Suprapubic skin (tissue), 4 donors: ENCODE measurements at places on chromosomes 4 and X. TPM values are rescaled to one million over a fixed set of nuclear protein-coding genes. Genes with fewer than 3 reads are reported as not detected.

GRCh38 chr4:99809326-99809725, 7.3 kb upstream of the DAPP1 start:
- no peak for DNase-seq

- no peak for DNase-seq
These were observed 882.7 kb upstream of the PCDH10 start for GRCh38 chr4:132266374-132266773.

- no peak for DNase-seq
These were observed 20.6 kb downstream of the RTL5 start for GRCh38 chrX:72110876-72111708.

DNA sequence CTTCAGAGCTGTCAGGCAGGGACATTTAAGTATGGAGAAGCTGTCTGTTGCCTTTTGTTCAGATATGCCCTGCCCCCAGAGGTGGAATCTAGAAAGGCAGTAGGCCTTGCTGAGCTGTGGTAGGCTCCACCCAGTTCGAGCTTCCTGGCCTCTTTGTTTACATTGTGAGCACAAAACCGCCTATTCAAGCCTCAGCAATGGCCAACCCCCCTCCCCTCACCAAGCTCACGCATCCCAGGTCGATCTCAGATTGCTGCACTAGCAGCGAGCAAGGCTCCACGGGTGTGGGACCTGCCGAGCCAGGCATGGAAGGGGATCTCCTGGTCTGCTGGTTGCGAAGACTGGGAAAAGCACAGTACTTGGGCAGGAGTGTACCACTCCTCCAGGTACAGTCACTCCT, 59.3 kb downstream of the ZNF674 start:
- no peak for DNase-seq

DNA sequence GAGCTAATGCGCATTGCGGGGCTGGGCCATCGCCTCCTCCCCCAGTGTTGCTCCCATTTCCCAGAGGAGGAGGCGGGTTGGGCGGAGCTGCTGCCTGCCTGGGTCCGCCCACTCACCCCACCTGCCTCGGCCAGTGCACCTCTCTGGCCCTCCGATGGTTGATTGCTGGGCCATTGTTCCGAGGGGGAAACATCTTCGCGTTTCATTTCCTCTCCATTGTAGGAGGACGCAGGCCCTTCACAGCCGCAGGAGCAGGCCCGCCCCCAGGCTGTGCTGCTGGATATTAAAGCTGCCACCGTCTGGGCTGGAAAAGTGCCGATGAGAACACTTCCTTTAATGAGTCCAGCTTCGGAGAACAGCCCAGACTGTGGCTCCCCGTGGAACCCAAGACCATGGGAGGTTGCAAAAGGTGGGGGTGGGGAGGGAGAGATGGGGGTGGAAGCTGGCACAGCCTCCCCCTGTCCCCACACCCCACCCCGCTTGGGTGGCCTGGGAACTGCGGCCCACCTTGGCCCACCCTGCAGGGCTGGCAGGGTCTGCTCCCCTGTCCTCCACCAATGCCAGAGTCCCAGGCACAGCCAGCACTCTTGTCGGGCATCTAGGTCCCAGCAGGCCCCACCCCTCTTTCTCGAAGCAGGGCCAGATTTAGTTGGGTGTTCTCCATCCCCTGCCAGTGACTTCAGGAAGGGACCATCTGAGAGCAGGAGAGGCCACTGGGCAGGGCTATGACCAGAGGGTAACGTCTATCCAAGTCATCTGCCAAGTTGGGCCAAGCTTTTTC, 96.6 kb downstream of the ADRA2C start:
- DNase-seq: peak; percentile 57

DNA sequence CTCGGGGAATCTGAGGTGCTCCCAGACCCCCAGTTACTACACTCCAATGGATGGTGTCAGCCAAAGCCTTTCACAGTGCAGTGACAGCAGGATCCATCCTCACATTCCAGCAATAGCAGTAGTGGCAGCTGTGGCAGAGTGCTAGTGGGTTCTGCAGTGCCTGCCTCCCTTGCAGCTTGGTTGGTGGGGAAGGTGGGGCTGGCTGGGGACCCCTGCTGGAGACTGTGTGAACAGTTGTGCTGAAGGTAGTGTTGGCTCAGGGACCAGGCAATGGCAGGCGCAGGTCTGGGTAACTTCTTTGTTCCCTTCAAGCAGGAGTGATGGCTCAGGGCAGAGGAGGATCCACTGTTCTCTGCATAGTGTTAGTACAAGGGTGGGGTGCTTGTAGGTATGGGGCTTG, 343.7 kb upstream of the TRAM1L1 start:
- DNase-seq: no peak

- DNase-seq: no peak
These were observed 60.4 kb upstream of the MAGEA4 start for GRCh38 chrX:151852294-151852693.

DNA sequence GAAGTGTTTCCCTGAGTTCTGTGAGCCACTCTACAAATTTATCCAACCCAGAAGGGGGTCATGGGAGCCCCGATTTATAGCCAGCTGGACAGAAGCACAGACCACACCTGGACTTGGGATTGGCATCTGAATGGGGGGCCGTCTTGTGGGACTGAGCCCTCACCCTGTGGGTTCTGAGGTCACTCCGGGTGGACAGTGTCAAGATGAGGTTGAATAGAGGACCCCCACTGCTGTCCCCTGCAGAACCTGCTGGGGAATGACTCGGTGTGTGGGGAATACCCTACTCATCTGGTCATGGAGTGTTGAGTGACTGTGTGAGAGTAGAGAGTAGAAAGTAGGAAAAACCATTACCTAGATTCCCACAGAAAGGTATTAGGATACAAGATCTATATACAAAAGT, 67.5 kb downstream of the ZFYVE28 start:
- peak; percentile 20 for DNase-seq

TBC1D9 gene
- total RNA-seq: 9.3 TPM

STATH gene
- total RNA-seq: not detected

TBCK gene
- 47.7 TPM for total RNA-seq

SRPX gene
- total RNA-seq: 46.5 TPM

TCEAL6 gene
- total RNA-seq: not detected

CD38 gene
- 0.40 TPM for total RNA-seq
